ENCODE measurements at places on chromosomes 2 and 18.

DNA sequence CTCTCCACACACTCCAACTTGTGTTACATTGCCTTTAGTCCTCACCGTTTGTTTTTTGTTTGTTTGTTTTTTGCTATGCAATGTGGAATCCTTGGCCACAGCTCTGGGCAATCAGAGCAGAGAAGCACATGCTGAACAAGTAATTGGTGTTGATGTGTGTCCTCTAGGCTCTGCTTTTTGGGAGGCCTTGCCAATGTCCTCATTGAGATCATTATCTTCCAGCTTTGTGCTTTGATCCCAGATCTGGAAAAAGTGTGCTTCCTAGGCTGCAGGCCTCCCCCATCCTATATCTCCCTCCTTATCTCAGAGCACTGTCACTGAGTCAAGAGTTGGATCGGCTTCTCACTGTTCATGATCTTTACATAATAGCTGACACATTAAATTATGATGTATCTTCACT, 25.9 kb downstream of the OSR1 start:
- DNase-seq = no peak

GRCh38 chr18:68694316-68694715, 20.6 kb downstream of the TMX3 start:
- DNase-seq = no peak

DNA sequence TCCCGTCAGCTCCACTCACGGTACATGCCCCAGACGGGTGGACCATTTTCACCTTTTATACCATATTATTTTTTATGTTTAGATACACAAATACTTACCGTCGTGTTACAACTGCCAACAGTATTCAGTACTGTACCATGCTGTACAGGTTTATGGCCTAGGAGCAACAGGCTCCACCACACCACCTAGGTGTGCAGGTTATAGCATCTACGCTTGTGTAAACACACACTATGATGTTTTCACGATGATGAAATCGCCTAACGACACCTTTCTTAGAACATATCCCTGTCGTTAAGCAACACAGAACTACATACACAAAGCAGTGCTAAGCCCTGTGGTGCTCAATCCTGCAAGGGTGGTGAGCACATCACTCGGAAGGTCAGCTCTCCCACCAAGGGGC, 24.5 kb downstream of the NDUFA10 start:
- DNase-seq = no peak

- DNase-seq = no peak
Measured at GRCh38 chr2:2536416-2537056, 205.5 kb upstream of the MYT1L start.

- DNase-seq = no peak
Measured at GRCh38 chr2:109386004-109386695, 227.6 kb downstream of the SEPTIN10 start.

DNA sequence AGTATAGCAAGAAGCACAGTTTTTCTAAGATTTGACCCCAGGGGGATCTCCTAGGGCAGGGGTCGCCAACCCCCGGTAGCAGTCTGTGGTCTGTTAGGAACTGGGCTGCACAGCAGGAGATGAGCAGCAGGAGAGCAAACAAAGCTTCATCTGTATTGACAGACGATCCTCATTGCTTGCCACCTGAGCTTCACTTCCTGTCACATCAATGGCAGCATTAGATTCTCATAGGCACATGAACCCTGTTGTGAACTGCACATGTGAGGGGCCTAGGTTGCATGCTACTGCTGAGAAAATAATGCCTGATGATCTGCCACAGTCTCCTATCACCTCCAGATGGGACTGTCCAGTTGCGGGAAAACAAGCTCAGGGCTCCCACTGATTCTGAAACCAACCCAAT, 136.2 kb downstream of the RGPD3 start:
- DNase-seq = no peak

GRCh38 chr2:203972066-203972465, 35.5 kb downstream of the ICOS start:
- DNase-seq = no peak

GRCh38 chr2:38554973-38555595, 47.6 kb downstream of the HNRNPLL start:
- no peak for DNase-seq

DNA sequence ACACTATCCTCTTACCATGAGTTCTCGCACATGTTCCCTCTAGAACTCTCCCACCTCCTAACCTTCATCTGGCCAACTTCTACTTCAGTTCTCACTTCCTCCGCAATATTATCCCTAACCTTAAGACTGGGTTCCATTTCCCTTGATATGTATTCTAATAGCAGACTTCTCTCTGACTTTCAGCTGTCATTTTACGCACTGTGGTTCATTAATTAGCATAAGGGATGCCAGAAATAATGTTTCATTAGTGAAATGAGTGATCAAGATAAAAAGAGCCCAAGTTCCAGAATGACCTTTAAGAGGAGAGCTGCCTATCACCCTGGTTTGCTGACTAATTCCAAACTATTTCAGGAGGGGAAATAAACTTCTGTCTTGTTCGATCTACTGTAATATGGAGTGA, 108.6 kb upstream of the CCDC150 start:
- DNase-seq = no peak

DNA sequence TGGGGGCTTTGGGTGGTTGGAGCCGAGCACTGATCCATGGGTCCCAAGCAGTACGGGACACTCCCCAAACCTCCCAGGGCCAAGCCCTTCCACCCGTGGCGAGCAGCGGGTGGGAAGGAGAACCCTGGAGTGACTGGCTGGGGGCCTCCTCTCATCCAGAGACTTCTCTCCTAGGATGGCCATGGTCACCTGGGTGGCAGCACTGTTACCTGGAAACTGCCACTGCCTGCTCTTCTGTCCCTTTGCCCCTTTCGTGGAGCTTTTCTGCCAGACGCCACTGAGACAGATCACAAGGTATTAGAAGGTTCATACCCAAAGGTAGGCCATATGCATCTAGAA, 26.9 kb downstream of the CENPO start:
- no peak for DNase-seq

GRCh38 chr2:144747571-144747970, 227.7 kb upstream of the ZEB2 start:
- DNase-seq = no peak

DNA sequence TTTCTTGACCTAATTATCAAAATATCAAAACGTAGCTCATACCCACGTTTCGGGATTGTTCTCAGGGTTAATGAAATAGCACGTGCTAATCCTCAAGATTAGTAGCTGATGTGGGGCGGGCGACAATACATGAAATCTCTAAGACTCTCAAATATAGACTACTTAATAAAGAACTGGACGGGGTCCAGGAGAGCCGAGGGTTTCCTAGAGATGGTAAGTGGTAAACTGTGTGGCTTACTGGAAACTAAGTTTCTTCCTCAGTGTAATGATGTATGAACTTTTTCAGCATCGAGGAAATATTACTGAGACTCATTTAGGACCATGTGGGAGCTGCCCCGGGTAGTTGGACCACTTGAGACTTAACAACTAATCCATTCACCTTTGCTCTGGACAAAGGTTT, 453.3 kb upstream of the SALL3 start:
- no peak for DNase-seq

DNA sequence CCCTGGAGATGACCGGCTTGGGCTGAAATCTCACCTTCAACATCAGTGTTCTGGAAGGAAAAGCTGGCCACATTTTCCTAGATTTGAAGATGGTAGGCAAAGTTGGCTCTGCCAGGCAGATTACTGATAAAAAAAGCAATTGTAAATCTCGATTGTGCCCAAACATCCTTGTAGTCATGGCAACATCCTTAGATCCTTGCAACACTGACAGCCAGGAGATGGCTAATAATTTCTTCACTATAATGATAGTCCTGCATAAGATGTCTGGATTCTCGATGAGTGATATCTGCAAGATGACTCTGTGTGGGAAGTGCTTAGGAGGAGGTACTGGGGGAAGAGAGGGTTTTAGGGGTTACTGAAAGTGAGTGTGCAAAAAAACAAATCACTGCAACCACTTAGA, 149.1 kb downstream of the FSHR start:
- no peak for DNase-seq

GRCh38 chr2:137031731-137032130, 266.4 kb downstream of the THSD7B start:
- DNase-seq = no peak

DNA sequence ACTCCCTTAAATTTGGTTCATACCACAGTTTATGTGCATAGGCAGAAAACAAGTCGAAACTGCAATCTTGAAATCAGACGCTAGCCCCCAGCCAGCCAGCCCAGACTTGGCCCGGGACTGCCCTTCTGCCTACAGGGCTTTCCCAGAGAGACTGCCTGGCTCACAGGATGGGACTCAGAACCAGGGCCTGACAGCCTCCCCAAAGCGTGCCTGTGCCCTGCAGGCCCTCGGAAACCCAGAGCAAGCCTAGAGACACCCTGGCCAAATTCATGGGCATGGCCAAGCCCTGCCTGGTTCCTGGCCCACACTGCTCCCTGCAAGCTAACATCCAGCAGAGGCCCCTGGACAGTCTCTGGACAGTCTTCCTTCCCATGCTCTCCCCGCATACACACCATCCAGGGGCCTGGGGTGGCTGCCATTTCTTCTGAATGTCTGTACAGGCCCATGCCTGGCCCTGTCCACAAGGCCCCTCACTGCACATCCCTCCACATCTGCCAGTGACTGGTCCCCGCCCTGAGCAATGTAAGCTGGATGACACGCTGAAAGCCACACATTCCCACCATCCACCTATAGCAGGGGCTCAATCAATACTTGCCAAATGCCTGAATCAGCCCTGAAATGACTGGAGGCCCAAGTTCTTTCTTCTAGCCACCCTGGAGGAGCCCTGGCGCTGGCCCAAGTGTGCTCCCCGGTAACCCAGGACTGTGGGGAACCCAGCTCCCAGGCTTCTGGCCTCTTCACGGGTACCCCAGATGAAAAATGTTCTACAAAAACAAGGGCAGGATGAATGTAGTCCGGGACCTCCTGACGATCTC, 73.1 kb downstream of the HDAC4 start:
- no peak for DNase-seq

GRCh38 chr2:79638954-79639353, 126.1 kb downstream of the CTNNA2 start:
- DNase-seq = no peak

GRCh38 chr2:48400553-48401164, 129.3 kb upstream of the STON1 start:
- DNase-seq = no peak

- DNase-seq = no peak
Measured at GRCh38 chr2:16738361-16739225, 73.0 kb upstream of the CYRIA start.

GRCh38 chr18:37276111-37276890, 289.3 kb downstream of the CELF4 start:
- DNase-seq = no peak

DNA sequence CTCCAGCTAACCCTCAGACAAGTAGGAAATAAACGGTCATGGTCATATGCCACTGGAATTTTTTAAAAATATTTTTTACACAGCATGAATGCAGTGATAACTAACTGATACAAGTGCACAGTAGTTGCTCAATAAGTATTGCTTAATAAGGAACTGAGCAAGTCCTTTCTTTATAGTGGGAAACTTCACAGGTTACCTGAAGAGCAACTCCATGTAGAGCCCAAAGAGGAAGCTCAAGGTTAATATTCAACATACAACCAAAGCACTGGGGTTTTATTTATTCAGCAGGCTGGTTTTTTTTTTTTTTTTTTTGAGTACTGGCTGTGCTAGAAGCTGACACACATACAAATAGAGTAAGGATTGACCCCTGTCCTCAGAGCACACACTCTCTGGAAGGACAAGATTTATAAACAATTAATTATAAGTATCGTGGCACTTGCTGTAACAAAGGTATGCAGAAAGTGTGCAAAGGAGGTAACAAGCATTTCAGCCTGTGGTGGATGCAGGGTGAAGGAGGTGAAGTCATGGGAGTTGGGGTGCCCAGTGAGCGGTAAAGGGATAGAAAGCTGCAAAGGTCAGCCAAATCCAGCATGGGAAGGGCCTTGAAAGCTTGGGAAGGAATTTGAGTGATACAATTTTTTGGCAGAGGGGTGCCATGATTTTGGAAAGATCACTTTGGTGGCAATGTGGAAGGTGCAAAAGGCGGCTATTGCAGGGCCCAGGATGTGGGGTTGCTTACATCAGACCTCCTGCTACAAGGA, 52.7 kb downstream of the ATOH8 start:
- DNase-seq = no peak

- DNase-seq = no peak
Measured at GRCh38 chr2:47070155-47070919, 84.8 kb downstream of the STPG4 start.

- peak; percentile 4 for DNase-seq
Measured at GRCh38 chr18:58541789-58542425, 87.0 kb downstream of the ALPK2 start.
